Caudate nucleus (tissue), 63 donors: ENCODE measurements at places on chromosomes 7 and 10.

GRCh38 chr7:22793593-22794462 lies 28.8 kb downstream of the TOMM7 start:
- DNase-seq, result no peak

GRCh38 chr10:126175641-126176262 lies 212.5 kb downstream of the ADAM12 start:
- DNase-seq, result no peak

- no peak for DNase-seq
Observed at GRCh38 chr7:14666304-14666703, 236.2 kb downstream of the DGKB start.

GRCh38 chr10:44557596-44558191 lies 172.8 kb upstream of the CXCL12 start:
- DNase-seq, result no peak

GRCh38 chr7:25358926-25359325 lies 130.6 kb upstream of the NPVF start:
- DNase-seq, result no peak

DNA sequence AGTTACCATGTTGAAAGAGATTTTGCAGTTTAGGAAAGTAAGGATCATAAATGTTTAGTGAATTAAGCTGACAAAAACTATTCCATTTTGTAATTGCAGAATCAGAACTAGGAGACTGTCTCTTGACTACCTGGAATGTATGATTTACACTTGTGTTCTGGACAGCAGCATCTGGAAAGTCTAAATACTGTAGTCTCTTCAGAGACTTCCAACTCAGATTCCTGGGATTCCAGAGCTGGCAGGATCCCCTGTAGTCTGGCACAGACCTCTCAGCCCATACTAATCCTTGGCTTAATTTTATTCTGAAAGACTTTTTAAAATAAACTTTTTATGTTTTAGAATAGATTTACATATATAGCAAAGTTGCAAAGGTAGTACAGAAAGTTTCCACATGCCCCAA lies 452.7 kb downstream of the DPP6 start:
- no peak for DNase-seq
